Fibroblast of mammary gland (primary cell): ENCODE measurements at places on chromosomes 11 and 22.
A peak's percentile ranks its signal among the peaks of the same experiment; 100 is the strongest.

- no peak for DNase-seq
Measured at GRCh38 chr11:20894296-20894695, 224.9 kb downstream of the NELL1 start.

GRCh38 chr11:76161261-76161961 lies 44.9 kb downstream of the WNT11 start:
- DNase-seq = peak; percentile 30

DNA sequence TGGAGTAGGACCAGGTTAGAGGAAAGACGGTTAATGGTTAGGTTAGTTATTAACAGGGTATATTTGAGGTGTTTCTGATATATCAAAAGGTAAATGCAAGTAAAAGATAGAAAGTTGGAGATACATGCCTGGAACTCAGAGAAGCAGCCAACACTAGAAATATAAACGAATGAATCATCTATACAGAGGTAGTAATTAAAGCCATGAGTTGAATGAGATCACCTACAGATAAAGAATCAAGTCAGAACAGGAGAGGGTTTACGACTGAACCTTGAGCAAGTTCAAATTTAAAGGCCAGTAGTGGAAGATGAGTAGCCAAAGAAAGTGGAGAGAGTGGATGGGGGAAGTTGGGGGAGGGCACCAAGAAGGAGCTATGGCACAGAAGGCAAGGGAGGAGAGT lies 73.9 kb downstream of the SPON1 start:
- peak; percentile 21 for DNase-seq

DNA sequence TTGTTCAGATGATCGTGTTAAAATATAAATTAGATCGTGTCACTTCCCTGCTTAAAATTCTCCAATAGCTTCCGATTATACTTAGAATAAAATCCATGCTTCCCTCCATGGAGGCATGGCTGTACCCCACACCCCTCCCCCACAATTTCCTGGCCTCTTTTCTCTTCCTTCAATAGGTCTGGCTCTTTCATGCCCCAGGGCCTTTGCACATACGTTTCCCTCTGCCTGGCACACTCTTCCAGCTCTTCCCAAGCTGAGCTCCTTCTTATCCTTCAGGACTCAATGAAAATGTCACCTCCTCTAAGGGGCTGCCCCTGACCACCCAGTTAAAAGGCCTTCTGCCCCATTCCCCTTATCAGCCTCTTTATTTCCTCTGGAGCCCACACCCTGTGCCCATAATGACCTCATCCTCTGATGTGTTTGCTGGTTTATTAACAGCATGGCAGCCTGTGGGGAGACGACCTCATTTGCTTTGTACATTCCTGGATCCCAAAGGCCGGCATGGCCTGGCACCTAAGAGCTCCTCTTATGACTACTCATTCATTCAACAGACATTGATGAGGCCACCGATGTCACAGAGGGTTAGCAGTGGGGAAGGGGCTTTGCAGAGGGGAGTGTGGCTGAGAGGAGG lies 9.0 kb upstream of the FLRT1 start:
- no peak for DNase-seq
